Activated CD4-positive, CD25-positive, alpha-beta regulatory T cell treated with anti-CD3 and anti-CD28 coated beads, Interleukin-2, amount 50 U/mL, for 24 hours (primary cell): ENCODE measurements at places on chromosomes 16 and 17.

DNA sequence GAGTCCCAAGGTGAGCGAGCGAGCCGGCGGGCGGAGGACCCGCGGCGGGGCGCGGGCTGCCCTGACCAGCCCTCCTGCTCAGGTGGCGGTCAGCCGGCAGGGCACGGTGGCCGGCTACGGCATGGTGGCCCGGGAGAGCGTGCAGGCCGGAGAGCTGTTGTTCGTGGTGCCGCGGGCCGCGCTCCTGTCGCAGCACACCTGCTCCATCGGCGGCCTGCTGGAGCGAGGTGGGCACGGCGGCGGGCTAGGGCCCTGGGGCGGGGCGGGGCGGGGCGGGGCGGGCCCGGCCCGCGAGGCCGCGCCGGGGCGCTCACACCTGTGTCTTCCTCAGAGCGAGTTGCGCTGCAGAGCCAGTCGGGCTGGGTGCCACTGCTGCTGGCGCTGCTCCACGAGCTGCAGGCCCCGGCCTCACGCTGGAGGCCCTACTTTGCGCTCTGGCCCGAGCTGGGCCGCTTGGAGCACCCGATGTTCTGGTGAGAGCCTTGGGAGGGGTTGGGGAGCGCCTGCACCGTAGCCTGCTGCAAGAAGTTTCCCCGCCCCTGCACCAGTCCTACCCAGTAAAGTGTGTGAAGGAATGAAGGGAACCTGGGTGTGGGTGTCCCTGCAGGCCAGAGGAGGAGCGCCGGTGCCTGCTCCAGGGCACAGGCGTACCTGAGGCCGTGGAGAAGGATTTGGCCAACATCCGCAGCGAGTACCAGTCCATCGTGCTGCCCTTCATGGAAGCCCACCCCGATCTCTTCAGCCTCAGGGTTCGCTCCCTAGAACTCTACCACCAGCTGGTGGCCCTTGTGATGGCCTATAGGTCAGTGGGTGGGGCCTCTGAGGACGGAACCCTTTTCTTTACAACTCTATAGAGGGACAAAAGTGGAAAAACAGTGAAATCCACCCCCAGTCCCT, 802 bp downstream of the SETD6 start:
- ATAC-seq: peak; percentile 46

- ATAC-seq: no peak
Observed at GRCh38 chr16:27389272-27389961, 12.6 kb upstream of the IL21R start.

- peak; percentile 42 for ATAC-seq
Observed at GRCh38 chr17:50728881-50729765, 9.7 kb downstream of the LUC7L3 start.

GRCh38 chr16:49688036-49688697, 167.7 kb downstream of the ZNF423 start:
- no peak for ATAC-seq

DNA sequence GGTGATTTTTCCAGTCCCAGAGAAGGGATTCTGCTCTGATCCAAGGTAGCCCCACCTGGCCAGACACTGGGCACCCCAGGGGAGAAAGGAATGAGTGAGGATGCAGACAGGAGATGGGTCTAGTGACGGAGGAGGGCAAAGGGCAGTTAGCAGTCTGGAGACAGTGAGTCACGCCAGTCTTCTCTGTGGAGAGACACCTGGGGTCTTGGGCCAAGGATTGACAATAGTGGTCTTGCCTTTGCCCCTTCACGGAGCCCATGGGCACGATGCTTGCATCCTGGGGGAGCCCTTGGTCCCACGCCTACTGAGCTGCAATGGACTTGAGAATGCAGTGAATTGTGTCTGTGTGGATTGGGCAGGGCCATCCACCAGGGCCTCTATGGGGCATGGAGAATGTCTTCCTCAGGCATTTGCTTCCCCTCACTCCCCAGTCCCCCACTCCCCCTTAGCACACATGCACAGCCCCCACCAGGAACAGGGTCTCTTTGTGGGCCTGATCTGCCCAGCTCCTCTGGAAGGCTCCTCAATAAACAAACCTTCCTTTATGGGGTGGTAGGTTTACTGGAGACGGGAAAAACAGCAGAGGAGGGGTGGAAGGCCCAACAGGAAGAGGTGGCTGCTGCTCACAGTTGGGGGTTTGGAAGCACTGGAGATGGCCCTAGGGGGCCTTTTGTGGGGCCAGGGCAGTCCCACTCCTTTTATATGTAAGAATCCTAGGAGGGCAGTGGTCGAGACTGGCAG, 1.4 kb downstream of the CHAD start:
- ATAC-seq: no peak

DNA sequence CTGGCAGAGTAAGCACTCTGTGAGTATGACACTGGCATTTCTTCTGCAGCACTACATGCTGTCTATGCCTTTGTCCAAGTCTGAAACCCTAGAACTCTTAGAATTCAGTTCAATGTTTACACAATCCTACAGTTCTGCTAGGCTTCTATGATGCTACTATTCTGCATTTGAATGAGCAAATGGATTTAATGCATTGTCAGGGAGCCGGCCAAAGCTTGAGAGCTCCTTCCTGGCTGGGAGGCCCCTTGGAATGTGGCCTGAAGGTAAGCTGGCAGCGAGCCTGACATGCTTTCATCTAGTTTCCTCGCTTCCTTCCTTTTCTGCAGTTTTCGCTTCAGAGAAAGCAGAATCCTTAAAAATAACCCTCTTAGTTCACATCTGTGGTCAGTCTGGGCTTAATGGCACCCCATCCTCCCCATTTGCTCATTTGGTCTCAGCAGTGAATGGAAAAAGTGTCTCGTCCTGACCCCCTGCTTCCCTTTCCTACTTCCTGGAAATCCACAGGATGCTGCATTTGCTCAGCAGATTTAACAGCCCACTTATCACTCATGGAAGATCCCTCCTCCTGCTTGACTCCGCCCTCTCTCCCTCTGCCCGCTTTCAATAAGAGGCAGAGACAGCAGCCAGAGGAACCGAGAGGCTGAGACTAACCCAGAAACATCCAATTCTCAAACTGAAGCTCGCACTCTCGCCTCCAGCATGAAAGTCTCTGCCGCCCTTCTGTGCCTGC, at the start of gene CCL2:
Gene CCL2, plus strand, starts transcription at position 635 of the 730 bp plus-strand sequence. Its CDS starts 65 bp downstream, at position 700.
- ATAC-seq: no peak

- ATAC-seq: peak; percentile 44
Observed at GRCh38 chr16:89476379-89476778, 14.0 kb downstream of the ANKRD11 start.

GRCh38 chr16:11145173-11145818, 110.7 kb downstream of the SOCS1 start:
- no peak for ATAC-seq

GRCh38 chr16:2473999-2474876, 689 bp upstream of the TBC1D24 start:
- ATAC-seq: peak; percentile 70

- ATAC-seq: no peak
Observed at GRCh38 chr17:6140188-6140587, 70.0 kb downstream of the WSCD1 start.

DNA sequence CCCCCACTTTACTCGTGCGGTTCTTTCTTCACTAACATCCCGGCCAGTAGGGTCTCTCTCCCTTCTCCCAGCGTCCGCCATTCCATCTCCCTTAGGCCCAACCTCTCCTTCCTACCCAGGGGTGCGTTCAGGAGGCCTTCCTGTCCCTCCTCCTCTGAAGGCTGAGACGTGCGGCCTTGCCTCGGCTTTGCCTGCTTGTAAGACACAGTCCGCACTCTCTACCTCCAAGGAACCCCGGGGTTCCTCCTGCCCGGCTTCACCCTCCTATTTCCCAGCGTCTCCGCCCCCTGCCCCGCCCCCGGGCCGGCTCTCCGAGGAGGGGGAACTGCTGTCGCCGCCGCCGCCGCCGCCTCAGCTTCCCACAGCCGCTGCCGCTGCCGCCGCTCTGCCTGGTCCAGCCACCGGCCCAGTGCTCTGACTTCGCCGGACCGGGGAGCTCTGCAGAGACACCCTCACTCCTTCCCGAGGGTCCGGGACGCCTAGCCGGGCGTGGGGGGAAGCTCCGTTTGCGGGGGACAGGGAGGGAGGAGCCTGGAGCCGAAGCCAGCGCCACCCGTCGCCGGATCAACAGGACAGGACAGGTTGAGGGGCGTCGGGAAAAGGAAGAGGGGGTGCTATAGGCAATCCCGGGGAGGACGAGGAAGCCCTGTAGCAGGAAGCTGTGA, 1.2 kb upstream of the FGF11 start:
- ATAC-seq: no peak

DNA sequence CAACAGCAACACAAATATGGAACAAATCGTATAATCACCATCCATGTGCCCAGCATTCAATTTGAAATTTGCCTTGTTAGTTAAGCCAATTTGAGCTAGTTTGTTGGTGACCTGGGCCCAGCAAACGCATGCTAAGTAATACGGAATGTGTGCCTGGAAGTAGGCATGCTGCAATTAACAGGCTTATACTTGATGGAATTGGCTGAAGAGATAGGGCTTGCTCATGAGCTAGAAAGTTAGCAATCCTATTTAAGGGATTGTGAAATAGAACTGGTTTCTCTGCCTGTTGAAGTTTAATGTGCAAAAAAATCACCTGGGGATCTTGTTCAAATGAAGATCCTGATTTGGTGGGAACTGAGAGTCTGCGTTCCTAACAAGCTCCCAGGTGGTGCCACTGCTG, 8.5 kb upstream of the LPO start:
- no peak for ATAC-seq

- ATAC-seq: no peak
Observed at GRCh38 chr17:9821921-9822320, at the start of gene GSG1L2. Gene GSG1L2, minus strand, starts transcription at chr17:9822079. Its CDS starts 8 bp downstream, at chr17:9822071.

DNA sequence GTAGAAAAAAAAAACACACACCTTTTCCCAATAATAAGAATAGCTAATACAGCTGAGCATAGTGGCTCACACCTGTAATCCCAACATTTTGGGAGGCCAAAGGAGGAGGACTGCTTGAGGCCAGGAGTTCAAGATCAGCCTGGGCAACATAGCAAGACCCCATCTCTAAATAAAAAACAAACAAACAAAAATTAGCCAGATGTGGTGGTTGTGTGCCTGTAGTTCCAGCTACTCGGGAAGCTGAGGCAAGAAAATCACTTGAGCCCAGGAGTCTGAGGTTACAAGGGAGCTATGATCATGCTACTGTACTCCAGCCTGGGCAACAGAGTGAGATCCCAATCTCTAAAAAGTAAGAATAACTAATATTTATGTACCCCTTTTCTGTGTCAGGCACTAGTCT, 42.8 kb upstream of the GFOD2 start:
- no peak for ATAC-seq

- ATAC-seq: no peak
Observed at GRCh38 chr17:21375757-21376080, 438 bp upstream of the KCNJ12 start.

DNA sequence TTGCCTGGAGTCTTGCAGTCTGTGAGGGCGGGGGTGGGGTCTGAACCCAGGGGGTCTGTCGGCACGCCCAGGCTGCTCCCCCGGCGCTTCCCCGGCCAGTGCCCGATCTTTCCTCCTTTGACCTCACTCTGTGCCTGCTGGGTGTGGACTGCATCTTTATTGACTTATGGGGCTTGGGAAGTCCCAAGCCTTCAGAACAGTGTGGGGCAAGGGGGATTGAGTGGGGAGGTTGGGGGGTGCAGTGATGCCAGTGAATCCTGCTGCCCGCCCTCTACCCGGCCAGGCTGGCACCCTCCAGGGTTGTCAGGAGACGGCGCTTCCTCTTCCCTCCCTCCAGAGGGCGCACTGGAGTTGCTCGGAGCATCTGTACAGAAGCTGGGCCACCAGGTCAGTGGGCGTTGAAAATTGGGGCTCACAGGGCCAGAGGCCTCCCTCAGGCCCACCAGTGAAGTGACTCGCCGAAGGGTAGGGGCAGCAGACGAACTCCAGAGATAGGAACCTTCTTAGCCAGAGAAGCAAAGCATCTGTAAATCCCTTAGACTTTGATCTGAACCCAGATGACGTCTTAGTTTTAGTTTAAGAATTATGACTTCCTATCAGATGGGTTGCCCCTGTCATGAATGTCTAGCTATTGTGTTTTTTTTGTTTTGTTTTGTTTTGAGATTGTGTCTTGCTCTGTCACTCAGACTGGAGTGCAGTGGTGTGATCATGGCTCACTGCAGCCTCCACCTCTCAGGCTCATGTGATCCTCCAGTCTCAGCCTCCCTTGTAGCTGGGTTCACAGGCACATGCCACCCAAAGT, 184.8 kb upstream of the CIBAR2 start:
- peak; percentile 73 for ATAC-seq

DNA sequence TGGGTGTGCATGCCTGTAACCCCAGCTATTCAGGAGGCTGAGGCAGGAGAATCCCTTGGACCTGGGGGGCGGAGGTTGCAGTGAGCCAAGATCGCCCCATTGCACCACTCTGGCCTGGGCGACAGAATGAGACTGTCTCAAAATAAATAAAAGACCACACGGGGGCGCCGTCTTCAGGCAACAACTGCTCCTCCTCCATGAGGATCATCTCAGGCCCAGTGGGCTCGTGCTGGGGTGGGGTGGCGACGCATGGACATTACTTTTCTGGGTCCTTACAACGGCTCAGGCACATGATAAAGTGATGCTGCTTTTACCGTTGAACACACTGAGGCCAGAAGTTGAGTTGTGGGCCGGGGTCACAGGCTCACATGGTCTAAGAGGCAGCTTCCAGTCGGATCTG, 56.2 kb downstream of the PRMT7 start:
- no peak for ATAC-seq

DNA sequence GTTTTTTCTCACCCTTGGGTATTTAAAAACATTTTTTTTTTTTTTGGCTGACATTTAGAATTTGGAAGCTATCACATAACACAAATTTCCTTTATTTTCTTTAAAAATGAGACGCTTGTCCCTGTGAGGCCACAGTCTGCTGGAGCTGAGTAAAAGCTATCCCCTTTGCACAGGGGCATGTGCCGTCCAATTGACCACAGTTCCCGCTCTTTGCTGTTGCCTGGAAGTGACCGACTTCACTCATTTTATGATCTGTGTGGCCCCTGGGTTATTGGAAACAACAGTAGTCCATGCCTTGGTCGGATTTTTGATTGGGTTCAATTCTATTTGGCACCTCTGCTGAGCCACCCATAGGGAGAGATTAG, 405.0 kb downstream of the CPPED1 start:
- no peak for ATAC-seq

DNA sequence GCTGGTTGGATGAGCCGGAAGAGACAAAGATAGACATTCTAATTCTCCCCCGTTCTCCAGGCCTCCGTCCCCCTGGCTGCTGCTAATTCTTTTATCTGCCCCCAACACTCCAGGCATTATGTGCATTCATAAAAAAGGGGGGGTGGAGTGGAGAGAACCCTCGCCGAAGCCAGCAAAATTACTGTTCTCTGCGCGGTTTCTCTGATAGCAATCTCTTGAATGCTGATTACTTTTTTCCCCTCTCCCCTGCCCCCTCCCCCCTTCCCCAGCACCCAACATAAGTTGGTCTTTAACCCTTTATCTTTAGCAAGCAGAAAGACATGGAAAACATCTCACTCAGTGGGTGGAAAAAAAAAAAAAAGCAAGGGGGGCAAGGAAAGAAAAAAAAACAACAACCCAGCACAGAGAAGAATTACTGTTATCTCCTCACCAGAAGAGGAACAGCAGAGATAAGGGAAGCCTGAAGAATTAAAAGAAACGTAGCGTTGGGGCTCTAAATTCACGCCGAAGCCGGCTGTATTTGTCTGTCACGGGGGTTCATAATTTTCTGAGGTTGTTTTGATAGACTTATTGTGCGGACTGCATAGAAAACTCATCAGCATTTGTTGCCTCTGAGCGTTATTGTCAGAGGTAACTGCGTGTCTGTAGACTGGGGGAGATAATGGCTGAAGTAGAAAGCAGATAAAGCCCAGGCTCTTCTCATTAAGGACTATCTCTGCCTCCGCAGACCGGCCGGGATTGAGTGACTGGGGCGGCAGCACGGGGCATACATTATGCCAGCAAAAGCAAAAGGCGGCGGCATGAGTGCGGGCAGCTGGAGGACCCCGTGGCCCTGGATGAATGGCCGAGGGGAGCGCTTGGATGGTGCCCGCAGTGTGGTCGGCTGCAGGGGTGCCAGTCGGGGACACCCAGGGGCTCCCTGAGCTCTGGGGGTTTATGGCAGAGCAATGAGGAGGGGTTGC, 126.9 kb downstream of the MRM1 start:
- peak; percentile 58 for ATAC-seq

GRCh38 chr17:73043686-73044581, 48.6 kb downstream of the SLC39A11 start:
- no peak for ATAC-seq
